Stimulated activated CD8-positive, alpha-beta memory T cell treated with anti-CD3 and anti-CD28 coated beads, Interleukin-2, amount 100 ng/mL, for 1 hour (primary cell): ENCODE measurements at places on chromosomes 2 and 18.

GRCh38 chr2:232319067-232319802 is 59.3 kb upstream of the ALPP start:
- no peak for DNase-seq

DNA sequence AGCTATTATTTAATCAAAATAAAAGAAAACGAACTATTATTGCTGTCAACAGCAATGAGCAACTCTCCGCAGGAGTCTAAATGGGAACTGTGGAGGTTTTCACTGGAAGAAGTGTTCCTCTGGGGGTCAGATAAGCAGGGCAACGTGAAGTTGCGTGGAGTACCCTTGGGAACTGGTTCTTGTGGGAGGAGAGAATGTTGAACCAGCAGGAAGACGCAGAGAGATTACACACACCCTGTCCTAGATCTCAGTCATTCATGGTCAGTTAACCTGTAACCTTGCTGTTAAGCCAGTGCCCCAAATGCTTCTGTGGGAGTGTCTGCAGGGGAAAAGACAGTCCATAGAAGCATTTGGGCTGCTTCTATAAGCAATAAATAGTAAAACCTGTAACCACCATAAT is 20.4 kb upstream of the CABLES1 start:
- DNase-seq: no peak

GRCh38 chr18:55384551-55385275 is 203.3 kb downstream of the TCF4 start:
- no peak for DNase-seq

- DNase-seq: no peak
Observed at GRCh38 chr2:223306371-223306770, 254.4 kb downstream of the KCNE4 start.
